ENCODE measurements at places on chromosomes 12 and 14.

- DNase-seq: peak; percentile 13
Observed at GRCh38 chr12:5988659-5989116, 43.6 kb upstream of the ANO2 start.

DNA sequence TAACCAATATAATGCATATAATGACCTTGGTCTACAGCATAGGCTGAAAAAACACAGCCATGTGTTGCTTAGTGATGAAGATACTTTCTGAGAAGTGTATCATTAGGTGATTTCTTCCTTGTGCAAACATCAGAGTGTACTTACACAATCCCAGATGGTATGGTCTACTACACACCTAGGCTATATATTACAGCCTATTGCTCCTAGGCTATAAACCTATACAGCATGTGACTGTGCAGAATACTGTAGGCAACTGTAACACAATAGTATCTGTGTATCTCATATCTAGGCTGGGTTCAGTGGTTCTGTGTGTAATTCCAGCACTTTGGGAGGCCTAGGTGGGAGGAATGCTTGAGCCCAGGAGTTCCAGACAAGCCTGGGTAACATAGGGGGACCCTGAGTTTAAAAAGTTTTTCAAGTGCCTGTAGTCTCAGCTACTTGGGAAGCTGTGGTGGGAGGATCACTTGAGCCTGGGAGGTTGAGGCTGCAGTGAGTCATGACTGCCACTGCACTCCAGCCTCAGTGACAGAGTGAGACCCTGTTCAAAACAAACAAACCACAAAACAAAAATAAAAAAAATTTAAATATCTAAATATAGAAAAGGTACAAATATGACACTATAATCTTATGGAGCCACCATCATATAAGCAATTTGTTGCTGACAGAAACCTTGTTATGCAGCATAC lies 66.6 kb downstream of the GRIP1 start:
- no peak for DNase-seq

DNA sequence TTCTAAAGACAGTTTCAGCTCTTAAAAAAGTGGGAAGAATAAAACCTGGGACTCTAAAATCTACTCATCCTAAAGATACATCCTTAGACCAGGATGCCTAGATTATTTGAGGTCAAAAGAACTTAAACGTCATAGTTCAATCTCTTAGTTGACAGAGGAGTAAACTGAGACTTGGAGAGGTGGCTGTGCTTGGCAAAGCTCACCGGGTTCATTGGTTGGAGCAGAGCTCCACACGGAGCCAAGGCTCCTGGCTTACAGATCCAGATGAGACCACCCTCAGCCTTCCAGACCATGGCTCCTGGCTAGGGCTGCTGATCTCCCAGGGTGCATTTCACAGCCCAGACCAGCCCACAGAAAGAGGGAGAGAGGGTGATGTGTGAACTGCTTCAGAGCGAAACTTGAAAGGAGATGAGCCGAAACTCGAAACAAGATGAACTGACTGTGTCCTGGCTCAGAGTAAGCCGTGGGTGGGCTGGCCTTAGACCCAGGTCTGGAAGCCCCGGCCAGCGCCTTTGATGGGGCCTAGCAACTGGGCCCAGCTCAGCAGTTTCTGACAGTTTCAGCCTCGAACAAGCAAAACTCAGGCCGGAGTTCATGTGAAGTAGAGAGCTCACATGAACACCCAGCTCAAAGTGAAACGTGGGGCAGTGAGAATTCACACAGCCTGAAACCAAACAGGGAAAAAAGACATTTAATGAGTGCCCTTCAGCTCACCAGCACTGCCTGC lies 1044.8 kb downstream of the BCL11B start:
- no peak for DNase-seq

GRCh38 chr12:96236221-96236822 lies 42.1 kb downstream of the ELK3 start:
- no peak for DNase-seq

- DNase-seq: no peak
Observed at GRCh38 chr14:64238631-64239030, 55.5 kb downstream of the ESR2 start.

- no peak for DNase-seq
Observed at GRCh38 chr14:59271734-59272133, 83.3 kb downstream of the DAAM1 start.

DNA sequence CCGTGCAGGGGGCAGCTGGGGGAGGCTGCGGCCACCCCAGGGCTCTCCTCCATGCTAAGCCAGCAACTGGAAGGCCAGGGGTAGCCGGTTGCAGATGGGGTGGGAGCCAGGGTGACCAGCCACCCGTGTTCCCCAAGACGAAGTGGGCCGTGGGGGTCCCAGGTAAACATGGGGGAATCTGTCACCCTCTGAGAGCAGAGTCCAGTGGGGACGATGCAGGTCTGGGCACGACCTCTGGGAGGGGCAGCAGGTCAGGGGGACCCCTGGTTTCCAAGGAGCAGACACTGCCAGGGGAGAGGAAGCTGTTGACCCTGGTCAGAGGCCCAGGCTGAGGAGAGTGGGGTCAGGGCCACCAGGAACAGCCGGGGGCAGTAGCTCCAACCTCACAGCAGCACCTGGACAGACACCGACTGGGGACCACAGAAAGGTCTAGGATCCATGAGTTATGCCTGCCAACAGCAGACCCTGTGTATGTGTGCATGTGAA lies 35.0 kb upstream of the FBRSL1 start:
- DNase-seq: no peak

DNA sequence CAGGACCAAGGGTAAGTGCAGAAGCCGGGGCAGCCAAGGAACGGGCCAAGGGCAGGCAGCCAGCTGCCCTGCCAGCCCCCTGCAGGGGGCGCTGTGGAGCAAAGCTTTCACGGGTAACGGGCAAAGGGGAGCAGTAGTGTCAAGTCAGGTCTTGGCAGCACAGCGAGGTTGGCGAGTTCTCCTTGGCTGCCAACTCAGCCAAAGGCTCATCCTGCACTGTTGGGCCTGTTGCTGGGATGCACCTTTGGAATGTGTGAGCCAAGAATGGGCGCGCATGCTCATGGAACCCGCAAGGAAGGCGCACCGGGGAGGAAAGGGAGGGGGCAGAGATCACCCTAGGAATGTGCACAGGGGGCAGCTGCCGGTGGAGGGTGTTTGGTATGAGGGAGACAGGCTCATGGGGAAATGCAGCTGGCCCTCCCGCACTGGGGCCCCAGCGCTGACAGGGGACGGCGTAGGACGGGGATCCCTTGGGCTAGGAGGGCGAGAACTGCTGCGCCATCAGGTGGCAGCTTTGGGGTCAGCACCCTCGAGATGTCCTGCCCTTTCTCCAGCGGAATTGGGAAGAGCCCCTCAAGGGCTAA lies 138.0 kb downstream of the ASCL4 start:
- no peak for DNase-seq

DNA sequence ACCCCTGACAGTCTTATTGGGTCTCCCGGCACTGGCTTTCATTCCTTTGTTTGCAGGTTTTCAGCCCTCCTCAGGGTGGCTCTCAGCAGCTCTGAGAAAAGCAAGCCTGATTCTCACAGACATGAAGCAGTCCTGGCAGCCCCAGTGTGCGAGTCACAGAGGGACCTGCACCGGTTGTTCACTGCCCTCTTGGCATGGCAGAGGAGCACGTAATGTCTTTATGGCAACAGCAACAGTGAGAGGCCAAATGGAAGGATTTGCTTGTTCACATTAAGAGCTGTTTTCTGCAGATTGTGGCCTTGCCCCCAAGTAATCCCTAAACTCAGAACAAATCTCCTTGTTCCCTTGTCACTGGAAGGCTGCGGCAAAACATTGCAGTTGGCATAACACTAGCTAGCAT lies 3.4 kb downstream of the KCNA5 start:
- no peak for DNase-seq

- no peak for DNase-seq
Observed at GRCh38 chr14:20347747-20348146, 4.3 kb downstream of the PARP2 start.

- DNase-seq: no peak
Observed at GRCh38 chr12:109385339-109386058, 37.8 kb downstream of the MYO1H start.

- DNase-seq: no peak
Observed at GRCh38 chr12:28130625-28131598, 59.3 kb upstream of the CCDC91 start.
